ENCODE measurements at places on chromosomes 2 and 18. TPM values are rescaled to one million over a fixed set of nuclear protein-coding genes. Genes with fewer than 3 reads are reported as not detected.

The ATIC gene
- 89.7 TPM for total RNA-seq

The M1AP gene
- not detected for total RNA-seq

The FAM110C gene
- not detected for total RNA-seq

DNA sequence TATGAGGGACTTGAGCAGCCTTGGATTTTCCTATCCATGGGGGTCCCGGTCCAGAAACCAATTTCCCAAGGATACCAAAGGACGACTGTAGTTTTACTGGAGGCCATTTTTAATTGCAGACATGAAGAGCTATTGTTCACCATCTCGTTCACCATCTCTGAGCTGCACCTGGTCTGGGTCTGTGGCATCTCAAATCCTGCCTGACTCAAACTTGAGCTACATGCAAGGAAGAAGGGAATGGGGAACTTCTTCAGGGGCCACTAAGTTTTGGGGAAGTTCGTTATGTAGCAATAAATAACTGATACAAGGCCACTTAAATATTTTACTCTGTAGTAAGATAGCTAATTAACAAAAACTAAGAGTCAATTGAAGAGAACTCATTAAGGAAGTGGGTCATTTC, 2.1 kb upstream of the SMCHD1 start:
- DNase-seq = no peak

- DNase-seq = no peak
These were observed 67.3 kb downstream of the KYNU start for GRCh38 chr2:142944721-142945120.

DNA sequence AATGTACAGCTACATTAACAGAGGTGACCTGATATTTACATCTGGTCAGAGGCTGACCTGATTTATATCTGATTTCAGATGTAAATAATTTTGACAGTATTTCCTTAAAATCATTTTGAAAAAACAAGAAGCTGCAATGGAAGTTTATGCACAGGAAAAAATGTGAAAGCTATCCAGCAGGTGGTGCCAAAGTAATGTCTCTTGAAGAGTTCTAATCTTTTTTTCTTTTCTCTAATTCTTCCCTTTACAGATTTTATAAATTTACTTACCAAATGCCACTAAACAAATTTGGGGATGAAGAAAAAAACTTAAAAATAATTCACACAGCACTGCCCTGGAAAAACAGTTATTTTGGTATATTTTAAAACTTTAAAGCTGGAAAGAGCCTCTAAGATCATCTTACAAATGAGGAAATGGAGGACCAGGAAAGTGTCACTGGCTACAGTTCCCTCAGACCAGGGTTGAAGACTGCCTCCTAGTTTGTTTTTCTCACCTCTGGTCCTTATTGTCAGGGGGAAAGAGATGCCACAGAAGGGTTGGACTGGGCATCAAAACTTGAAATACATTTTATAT, 16.4 kb upstream of the FBLN7 start:
- no peak for DNase-seq

GRCh38 chr2:239475161-239476028, 74.6 kb upstream of the HDAC4 start:
- DNase-seq = no peak

GRCh38 chr2:46296216-46296839, 879 bp upstream of the EPAS1 start:
- DNase-seq = no peak

All from osteocyte (in vitro differentiated cells).